HEK293T (cell line): ENCODE measurements at places on chromosomes 12 and 14.

- no peak for DNase-seq
These were observed 32.5 kb downstream of the PAWR start for GRCh38 chr12:79658221-79658620.

DNA sequence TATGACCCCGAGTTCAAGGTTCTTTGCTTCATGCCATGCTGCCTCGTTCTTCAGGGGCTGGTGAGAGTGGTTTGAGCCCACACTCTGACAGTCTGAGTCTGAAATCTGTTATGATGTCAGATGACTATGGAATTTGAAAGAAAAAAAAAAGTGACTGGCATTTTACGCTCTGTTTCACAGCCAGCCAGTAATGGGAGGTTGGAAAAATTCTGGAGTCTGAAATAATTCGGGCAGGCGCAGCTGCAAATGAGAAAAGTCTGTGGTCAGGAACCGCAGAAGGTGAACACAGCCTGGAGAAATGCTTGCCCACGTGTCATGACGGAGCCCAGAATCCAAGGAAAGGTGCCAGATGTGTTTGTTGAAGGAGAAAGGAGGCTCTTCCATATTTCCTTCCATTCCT, 269.8 kb upstream of the PWP1 start:
- no peak for DNase-seq

GRCh38 chr12:58671196-58671595, 249.1 kb downstream of the LRIG3 start:
- no peak for DNase-seq

DNA sequence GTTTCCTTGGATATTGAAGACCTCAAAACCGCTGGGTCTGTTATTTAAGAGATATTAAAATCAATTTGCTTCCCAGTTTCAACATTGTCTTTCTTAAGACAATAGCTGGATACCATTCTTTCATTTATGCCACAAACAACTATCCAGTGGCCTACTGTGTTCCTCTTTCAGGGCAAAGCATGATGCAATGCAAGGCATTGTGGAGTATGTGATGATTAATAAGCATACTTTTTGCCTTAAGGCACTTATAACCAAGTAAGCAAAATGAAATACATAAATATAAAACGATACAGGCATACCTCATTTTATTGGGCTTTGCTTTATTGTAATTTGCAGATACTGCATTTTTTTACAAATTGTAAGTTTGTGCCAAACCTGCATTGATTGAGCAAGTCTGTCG, 45.5 kb downstream of the SCN8A start:
- no peak for DNase-seq

DNA sequence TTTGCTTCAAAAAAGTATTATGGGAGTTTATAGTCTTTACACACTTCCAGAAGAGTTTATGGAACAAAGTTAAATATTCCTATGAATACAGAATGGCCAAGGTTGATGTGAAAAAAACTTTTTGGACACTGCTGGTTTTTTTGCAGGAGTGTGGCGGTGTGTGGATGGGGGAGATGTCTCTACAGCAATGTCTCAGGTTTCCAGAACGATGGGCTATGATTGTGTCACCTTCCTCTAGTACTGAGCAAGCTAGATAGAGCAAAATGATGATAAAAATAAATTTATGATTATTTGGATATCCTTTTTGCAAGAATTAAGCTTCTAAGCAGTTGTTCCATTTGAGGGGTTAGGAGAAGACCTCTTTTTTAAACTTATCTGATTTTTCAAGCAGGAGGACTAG, 37.9 kb downstream of the FBXO34 start:
- DNase-seq = no peak

DNA sequence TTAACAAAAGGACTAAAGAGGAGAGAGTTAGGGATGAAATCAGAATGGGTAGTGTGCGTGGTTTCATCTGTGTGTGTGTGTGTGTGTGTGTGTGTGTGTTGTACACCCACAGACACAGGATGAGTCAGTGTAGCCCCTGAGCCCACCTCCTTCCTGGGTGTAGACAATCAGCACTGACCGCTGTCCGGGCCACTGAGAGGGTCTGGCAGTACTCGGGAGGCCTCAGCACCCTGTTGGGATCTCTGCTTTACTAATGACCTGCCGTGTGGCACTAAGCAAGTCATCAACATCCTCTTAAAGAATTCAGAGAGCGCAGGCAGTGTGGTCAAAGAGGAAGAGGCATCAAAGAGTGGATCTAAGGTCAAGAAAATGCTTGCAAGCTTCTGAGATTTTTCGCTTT, 112.6 kb downstream of the PRMT8 start:
- no peak for DNase-seq

GRCh38 chr12:92735131-92735721, 32.4 kb downstream of the PLEKHG7 start:
- DNase-seq = peak; percentile 16
